ENCODE measurements at places on chromosomes 16 and 17.

- no peak for DNase-seq
These were observed 70.1 kb upstream of the HAS3 start for GRCh38 chr16:69035375-69035774.

DNA sequence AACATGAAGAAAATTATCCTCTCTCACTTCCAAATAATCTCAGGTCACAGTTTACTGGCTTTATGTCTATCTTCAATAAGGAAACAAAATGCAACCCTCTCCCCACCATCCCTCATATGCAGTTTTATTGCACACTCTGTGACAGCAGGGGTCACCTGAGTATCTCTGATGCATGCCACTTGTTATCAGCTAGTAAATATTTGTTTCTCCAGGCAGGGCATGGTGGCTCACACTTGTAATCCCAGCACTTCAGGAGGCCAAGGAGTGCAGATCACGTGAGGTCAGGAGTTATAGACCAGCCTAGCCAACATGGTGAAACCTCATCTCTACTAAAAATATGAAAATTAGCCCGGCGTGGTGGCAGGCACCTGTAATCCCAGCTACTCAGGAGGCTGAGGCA is 61.1 kb downstream of the ADAMTS18 start:
- no peak for DNase-seq

- DNase-seq, result no peak
These were observed 2.6 kb upstream of the TMEM88 start for GRCh38 chr17:7852262-7852670.

DNA sequence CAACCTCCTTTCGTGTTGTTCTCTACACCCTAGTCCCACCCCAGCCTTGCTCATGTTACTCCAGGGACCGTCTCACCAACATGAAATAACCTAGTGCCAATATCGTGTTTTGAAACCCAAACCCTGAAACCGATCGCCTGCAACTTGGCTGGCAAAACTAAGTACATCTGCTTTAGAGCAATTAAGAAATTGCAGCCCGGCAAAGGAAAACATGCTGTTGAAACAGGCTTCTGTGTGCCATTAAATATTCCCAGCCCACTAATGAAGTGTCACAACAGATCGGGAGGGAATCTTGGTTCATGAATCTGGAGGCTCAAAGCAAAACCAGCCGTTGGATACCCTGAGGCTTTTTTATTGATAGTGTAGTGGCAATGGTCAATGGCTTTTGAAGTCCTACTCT is 48.3 kb upstream of the GPR139 start:
- DNase-seq, result no peak

- DNase-seq, result no peak
These were observed 21.1 kb downstream of the GINS3 start for GRCh38 chr16:58413359-58413758.

GRCh38 chr17:13784434-13785095 is 182.8 kb upstream of the HS3ST3A1 start:
- DNase-seq, result no peak

- DNase-seq, result no peak
These were observed 20.3 kb downstream of the PIMREG start for GRCh38 chr17:6464446-6465041.

DNA sequence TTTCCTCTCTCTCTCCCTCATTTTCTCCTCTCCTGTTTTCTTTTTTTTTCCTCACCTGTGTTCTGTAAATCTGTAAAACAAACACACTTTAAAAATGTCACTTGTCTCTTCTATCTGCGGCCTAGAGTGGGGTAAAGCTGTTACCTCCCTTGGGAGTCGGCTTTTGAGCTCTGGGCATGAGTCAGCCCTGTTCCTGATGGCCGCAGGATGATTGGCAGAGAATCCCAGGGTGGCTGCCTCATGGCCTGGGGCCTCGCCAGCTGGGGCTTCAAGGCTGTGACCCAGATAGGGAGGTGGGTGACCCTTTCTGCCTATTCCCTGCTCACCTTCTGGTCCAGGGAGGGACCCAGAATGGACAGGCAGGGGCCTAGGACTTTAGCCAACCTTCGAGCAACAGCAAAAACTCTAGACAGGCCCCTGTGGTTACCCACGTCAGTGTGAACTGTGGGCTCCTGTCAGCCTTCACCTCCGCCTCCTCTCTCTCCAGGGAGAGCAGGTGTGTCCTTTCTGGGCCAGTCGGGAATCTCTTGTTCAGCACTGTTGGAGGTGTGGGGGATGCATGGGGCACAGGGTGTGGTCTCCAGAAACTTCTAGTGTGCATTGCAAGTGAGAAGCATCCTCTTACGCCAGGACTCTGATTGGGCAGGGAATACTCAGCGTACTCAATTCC is 87.4 kb downstream of the RAP1GAP2 start:
- DNase-seq, result peak; percentile 72

DNA sequence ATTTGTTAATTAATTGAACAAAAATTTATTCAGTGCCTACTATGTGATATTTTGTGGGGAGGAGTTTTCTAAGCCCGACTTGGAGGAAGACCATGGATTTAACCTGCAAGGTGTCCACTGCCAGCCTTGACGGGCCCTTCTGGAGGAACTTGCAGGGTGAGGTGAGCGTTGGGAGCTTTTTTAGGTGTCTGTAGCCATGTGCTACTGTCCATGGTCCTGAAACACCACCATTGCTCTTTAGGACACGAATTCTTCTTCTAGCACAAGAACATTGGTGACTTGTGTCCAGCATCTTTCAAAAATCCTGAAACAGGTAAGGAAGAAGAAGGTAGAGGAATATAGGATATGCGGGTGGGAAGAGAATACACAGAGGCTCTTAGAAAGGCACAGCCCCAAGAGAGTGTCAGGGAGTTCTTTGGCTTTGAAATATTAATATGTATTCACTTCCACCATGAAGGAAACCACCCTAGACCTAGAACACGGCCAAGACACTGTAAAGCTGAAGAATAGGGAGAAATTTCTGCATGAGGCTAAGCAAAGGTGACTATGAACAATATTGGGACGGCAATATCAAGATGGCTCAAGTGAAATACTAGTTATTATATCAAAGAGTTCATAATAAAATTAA is 27.9 kb upstream of the OR4D1 start:
- DNase-seq, result no peak

DNA sequence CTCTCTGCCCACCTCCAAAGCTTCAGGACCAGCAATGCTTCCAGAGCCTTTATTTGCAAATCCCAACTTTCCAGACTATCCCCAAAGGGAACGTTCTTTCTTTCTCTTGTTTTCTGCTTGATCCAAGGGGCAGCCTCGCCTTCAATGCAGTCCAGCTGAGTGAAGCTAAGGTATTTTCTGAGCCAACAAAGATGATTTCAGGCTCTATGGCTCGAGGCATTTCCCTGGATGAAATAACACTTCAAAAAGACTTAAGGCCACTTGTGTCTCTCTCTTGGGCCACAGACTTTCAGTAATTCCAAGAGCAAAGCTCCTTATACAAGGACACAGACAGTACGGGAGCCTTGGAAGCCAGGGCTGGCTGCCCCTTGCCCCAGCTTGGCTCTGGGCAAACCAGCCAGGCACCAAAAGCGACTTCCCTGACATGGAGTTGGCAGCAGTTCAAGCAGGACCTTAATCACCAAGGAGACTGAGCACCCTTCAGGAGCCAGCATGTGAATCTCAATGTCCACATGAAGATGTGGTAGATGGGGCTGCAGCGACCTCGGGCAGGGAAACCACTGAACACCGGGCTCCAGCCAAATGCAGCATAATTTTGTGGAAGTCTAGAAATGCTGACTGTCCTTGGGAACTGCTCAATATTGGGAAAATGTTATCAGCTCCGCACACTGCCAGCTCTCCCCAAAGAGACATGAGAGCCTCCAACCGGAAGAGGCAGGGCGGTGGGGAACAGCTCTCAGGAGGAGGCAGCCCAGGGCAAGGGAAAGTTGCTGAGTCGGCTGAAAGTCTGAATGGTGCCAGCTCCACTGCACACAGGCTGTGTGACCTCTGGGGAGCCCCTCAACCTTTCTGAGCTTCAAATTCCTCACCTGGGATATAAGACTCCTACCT is 39.0 kb downstream of the TK2 start:
- no peak for DNase-seq

GRCh38 chr17:42291129-42291528 is 2.8 kb downstream of the STAT5A start:
- DNase-seq, result no peak

GRCh38 chr16:35599429-35600160 is 2140.2 kb downstream of the TP53TG3F start:
- DNase-seq, result no peak

GRCh38 chr16:78796221-78796866 is 696.9 kb downstream of the WWOX start:
- DNase-seq, result no peak

DNA sequence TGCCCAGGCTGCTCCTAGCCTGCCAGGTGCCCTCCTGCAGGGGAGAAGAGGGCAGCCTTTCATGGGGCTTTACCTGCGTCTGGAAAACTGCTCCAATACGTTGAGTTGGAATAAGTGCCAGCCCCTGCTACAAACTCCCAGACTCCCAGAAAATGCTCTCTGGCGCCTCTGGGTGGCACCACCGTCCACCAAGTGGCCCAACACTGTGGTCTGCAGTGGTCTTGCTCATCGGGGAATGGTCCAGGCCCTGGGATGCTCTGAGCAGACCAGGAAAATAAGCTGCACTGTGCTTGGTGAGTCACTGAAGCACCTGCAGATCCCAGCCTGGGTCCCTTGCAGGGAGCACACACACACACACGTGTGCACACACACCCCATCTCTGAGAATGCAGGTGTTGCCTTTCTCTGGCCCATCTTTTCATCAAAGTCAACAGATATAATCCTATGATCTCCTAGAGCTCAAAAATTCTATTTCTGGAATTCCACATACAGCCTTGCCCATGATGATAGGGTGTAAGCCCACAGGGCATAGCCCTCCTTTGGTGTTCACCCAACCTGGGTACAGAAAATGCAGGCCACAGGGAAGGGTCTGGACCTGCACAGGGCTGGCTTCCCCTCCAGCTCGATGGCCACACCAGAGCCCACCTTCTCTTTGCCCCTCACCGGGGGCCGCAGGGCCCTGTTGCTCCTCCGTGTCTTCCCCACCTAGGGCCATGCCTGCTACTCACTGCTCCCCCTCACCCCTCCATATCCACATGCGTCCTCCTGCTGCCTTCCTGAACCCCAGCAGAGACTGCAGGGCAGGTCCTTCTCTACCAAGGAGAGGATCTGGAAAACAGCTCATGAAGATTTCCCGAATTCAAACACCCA is 20.5 kb downstream of the CDIP1 start:
- DNase-seq, result no peak

DNA sequence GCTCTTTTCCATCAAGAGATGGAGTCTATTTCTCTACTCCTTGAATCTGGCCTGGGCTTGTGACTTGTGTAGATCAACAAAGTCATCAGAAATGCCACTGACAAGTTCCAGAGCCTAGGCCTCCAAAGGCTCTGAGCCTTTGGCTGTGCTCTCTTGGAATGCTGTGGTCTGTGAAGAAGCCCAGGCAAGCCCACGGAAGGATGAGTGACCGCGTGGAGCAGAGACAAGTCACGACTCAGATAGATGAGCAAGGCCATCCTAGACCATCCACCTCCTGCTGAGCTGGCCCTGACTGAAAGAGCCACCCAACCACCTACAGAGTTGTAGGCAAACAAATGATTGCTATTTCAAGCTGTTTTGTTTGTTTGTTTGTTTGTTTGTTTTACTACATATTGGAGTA is 11.6 kb upstream of the ICAM2 start:
- no peak for DNase-seq

- no peak for DNase-seq
These were observed 1.4 kb downstream of the GPS1 start for GRCh38 chr17:82053130-82053529.

GRCh38 chr17:9234389-9234945 is 213.2 kb downstream of the NTN1 start:
- DNase-seq, result no peak

GRCh38 chr16:89406277-89406888 is 84.0 kb downstream of the ANKRD11 start:
- no peak for DNase-seq

DNA sequence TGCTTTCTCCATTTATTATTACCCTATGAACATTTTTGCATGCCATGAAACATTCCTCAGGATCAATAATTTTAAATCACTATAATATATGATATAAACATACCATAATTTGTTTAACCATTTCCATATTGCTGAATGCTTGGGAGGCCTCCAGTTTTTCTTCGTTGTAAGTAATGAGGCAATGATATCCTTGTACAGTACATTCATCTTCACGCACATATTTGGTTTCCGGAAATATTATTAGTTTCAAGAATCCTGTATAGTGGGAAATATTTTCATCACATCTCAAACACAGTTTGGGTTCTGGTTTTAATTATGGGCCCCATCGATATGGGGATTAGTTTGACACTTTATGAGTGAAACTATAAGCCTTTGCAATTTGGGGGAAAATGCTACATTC is 135.4 kb downstream of the HS3ST3B1 start:
- no peak for DNase-seq

DNA sequence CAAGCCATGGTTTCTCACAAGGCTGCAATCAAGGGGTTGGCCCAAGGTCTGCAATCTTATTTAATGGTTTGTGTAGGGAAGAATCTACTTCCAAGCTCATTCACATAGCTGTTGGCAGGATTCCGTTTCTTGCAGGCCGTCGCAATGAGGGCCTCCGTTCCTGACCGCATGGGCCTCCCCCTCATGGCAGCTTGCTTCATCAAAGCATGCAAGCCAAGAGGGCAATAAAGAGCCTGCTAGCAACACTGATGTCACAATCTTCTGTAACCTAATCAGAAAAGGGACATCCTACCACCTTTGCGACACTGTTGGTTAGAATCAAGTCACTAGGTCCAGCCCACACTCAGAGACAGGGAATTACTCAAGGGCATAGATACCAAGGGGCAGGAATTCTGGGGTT is 95.5 kb downstream of the CCT6B start:
- no peak for DNase-seq

GRCh38 chr16:53061701-53062159 is 6.9 kb downstream of the CHD9 start:
- no peak for DNase-seq

- no peak for DNase-seq
These were observed 4.8 kb upstream of the C1QL1 start for GRCh38 chr17:44972953-44973352.

DNA sequence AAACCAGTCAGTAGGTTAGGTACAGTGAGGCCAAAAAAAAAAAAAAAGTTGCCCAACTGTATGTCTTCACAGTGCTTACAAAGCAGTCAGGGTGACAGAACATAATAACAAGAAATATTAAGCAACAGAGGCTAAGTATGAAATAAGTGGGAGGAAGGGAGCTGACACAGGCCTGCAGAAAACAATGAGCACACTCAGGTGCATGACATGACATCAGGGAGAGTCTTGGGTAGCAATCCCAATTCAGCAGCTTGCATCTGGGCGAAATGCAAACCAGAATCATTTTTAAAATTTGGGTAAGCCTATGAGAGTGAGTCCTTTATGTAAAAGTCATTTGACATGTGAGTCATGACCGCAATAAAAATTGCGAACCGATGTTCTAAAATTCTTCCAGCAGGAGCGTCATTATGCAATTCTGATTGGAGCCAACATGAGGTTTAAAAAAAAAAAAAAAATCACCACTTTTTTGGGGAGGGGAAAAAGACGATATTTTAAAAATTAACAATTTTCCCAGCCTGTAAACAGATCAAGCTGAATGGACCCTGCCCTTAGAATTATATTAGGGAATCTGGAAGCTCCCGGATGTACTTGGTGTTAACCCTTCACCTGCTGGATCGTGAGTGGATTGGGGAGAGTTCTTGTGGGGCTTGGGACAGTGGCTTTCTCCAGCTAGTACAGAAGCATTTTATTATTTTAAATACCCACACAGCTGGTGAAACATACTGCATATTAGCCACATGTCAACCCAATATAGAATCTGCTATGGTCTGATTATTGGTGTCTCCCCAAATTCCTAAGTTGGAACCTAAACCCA is 127.9 kb downstream of the NPIPB5 start:
- DNase-seq, result no peak

- DNase-seq, result no peak
These were observed 101.6 kb upstream of the KIF2B start for GRCh38 chr17:53721101-53721500.

- no peak for DNase-seq
These were observed 22.1 kb upstream of the B4GALNT2 start for GRCh38 chr17:49110509-49110908.

Data from NCI-H1436 (cell line).